ENCODE measurements at places on chromosomes 12 and 14.

DNA sequence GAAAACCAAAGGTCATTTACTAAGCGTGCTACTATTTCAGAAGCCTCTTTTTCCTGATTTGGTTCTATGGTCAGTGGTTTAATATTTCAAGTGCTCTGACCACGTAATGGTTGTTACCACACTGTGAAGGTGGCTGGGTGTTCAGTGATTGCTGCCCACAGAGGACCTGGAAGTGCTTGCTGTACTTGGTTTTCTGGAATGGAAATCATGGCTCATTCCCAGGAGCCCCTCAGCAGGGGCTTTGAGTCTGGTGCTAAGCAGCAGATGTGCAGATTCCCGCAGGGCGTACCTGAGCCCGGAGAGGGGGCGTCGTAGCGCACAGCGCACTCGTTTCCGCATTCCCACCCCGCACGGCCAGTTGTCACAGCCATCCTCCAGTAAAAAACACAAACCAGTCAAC lies 50.5 kb downstream of the TRAF3 start:
- no peak for DNase-seq

DNA sequence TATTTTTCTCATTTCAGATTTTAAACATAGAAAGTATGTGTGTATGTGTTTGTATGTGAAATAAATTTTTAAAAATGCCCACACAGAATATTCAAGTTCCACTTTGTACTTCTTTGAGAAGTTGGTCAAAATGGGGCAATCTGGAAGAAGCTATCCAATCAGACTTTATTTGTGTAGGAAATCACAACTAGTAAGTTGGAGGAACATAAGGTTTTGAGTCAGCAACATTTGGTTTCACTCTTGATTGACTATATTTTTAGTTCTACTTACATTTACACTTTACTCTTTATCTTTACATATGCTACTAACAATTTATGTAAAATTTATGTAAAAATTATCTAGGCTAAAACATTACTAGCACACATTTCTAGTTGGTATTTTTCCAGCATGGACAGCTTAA lies 128.1 kb downstream of the ATXN7L3B start:
- DNase-seq = no peak

DNA sequence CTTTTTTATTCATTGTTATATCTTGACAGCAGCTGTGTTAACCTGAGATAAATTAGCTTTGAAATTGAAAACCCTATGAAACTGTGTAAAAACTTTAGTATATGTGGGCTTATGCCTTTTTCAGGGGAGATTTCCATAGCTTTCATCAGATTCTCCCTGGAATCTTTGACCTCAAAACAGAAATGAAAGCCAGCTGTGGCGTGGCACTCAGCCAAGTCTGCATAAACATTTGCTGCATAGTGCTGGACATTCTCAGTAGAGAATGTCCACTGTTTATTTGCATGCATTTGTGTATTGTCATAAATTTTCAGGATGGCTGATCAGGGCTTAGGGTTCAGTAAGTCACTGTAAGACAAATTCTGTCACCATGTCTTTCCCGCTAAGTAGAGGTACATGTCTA lies 115.3 kb upstream of the NAP1L1 start:
- no peak for DNase-seq

DNA sequence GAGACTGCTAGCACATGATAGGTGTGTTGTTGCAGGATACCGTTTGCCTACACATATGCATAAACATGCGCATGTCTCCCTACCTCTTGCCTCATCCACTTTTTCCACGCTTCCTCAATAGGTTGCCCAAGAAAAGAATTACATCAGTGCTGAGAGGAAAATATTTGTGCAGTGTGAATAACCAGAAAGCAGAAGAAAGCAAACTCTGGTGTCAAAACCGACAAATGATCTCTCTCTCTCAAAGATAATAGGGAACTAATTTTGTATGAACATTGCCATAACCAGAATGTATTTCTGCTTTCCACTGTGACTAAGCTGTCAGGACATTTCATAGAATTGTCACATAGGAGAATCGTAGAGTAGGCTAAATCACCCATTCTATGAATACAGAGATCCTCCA lies 1.3 kb downstream of the CLEC7A start:
- DNase-seq = no peak

DNA sequence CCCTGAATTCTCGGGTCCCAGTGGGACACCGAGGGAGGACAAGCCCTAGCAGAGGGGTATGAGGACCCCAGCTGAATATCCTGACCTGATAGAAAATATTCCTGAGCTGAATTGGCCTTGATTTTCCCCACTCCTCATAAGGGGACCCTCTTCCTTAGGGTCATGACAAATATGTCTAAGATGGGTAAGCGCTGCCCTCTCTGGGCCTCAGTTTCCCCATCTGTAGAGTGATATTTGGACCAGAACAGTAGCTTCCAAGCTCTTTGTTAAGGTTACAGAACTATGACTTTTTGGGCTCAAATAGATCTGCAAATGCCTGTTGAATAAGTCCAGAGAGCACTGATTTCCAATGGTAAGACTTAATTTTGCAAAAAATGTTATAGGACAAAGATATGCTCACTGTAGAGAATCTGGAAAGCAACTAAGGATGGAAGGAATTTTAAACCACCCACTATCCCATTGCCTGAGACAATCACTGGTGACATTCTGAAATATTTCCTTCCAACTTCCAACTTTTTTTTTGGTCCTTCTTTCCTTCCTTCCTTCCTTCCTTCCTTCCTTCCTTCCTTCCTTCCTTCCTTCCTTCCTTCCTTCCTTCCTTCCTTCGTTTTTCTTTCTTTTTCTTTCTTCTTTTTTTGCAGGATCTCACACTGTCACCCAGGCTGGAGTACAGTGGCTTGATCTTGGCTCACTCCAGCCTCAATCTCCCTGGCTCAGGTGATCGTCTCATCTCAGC lies 32.0 kb downstream of the MYL2 start:
- no peak for DNase-seq

DNA sequence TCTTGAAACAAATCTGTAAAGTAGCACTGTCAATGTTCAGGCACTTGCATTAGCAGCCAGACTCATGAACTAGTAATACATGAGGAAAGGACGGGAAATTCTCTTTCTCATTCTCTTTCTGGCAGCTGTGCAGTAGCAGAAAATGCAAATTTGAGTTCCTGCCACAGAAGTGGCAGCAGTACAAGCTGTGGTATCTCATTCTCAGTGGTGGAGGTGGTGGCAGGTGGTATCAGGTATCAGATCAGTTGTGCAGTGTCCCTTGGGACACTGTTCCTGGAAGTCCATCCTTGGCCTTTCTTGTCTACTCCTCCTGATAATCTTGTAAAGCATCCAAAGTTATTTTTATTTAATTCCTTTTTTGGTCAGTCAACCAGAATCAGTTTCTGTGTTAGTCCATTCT lies 103.0 kb downstream of the C12orf42 start:
- DNase-seq = no peak

- DNase-seq = no peak
Measured at GRCh38 chr12:10635306-10635705, 21.9 kb upstream of the MAGOHB start.

DNA sequence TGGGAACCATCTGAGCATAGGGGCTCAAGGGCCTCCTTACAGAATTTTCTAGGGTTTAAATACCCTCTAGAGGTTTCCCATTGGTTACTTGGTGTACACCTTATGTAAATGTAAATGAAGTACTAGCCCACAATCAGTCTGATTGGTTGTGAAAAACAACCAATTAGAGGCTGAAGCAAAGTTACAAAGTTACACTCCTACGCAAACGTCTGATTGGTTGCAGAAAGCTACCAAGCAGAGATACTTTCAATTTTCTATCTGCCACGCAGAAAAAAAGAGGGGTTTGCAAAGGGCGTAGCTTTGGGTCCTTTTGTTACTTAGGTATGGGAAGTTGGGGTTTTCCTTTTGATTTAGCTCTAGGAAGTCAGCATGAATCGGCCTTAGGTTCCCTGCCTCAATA lies 1.8 kb upstream of the TMEM19 start:
- no peak for DNase-seq

DNA sequence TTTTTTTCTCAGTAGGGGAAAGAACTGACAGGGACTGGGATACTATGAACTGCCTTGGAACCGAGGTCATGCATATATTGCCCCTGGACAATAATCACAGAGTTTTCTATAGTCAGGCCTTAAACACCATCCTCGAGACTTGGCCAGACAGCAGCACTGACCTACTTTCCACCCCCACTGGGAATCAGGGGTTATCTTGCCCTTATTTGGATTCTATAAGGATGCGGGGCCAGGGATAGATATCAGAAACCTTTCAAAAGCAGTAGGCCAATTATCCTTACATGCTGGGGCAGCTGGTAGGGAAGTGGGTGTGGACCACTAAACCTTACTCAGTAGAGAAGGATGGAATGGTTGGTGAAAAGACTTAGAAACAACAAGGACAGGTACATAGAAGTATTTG lies 2.0 kb downstream of the ZNF219 start:
- no peak for DNase-seq

DNA sequence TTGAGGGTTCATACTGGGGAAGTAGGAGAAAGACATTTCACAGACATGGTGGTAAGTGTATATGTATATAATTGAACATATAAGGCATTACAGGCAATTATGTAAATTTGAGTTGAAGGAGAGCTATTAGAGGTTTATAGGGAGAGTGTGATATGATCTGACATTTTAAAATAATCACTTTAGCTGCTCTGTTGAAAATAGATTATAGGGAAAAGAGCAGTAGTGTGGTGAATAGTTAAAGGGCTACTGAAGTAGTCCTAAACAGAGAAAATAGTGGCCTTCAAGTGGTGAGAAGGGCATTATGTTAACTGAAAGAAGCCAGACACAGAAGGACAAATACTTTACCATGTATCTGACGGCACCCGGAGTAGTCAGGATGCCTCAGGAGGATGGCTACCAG lies 234.2 kb downstream of the SLC41A2 start:
- no peak for DNase-seq

DNA sequence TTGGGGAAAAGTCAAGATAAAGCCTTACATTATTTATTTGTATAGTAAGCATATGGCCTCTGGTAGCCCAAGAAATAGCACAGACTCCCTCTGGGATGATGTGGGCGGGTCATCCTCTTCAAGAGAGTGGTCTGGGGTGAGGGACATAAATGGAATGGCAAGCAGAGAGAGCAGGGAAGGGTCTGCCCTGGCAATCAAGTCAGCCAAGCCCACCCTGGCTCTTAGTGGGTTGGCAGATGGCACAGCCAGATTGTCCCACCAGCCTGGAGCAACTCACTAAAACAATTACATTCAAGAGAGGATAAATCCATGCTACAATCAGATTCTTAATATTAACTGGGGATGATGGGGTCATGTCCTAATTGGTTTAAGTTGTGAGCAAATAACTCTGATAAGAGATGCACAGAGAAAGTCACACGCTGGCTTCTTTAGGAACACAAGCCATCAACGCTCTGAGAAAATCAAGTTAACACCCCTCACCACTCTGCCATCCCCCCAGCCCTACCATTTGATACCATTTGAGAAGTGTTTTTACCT lies 2.8 kb upstream of the PELI2 start:
- DNase-seq = no peak

- no peak for DNase-seq
Measured at GRCh38 chr12:115146453-115146852, 462.5 kb upstream of the TBX3 start.

DNA sequence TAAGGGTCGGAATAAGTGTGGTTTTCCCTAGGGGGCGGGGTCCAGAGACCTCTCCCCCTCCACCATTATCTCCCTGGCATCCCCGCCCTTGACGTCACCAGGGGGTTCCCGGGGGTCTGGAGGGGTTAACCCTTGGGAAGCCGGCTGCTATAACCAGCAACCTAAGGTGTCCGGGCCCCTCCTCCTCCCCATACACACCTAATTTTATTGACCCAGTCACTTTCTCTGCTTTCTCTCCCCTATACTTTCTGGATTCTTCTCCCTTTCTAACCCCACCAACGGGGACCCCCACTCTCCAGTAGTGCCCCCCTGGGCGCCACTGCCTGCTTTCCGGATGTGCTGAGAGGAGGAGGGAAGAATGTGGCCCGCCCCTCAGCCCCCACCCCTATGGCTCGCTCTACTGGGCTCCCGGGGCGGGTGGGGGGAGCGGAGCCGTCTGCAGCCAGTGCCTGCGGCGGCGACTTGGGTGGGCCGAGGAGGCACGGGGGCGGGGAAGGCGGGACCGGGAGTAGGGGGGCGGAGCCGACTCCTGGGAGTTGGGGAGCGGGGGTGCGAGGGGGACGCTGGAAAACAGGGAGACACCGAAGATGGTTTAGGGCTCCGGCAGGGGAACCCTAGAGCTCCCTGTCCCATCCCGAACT lies 1.8 kb downstream of the GLI1 start:
- DNase-seq = no peak

DNA sequence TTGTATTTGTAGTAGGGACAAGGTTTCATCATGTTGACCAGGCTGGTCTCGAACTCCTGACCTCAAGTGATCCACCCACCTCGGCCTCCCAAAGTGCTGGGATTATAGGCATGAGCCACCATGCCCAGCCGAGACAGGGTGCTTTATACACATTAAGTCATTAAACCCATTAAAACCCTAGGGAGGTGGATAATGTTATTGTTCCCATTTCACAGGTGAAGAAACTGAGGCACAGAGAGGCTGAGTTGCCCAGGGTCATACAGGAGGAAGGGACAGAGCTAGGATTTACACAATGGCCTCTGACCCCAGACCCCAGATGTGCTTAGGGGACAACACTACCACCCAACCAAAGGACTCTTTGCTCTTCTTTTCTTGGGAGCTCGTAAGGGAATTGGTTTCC lies 51.0 kb upstream of the RIN3 start:
- no peak for DNase-seq

DNA sequence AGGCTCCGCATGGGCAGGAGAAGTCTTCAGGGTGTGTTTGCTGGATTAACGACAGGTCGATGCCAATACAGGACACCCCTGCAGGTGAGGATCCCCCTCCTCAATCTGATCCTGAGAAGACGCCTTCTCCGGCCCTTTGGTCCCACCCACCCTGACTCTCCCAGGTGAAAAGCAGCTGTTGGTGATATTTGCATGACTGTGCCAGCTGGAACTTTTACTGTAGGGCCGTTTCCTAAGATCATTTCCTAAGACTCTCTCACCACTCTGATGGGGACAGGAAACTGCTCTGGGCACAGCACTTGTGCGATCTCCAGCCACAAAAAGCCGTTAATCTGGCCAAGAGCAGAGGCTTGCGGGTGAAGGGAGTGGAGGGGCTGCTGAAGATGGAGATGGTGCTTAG lies 16.8 kb upstream of the EIF5 start:
- DNase-seq = no peak

DNA sequence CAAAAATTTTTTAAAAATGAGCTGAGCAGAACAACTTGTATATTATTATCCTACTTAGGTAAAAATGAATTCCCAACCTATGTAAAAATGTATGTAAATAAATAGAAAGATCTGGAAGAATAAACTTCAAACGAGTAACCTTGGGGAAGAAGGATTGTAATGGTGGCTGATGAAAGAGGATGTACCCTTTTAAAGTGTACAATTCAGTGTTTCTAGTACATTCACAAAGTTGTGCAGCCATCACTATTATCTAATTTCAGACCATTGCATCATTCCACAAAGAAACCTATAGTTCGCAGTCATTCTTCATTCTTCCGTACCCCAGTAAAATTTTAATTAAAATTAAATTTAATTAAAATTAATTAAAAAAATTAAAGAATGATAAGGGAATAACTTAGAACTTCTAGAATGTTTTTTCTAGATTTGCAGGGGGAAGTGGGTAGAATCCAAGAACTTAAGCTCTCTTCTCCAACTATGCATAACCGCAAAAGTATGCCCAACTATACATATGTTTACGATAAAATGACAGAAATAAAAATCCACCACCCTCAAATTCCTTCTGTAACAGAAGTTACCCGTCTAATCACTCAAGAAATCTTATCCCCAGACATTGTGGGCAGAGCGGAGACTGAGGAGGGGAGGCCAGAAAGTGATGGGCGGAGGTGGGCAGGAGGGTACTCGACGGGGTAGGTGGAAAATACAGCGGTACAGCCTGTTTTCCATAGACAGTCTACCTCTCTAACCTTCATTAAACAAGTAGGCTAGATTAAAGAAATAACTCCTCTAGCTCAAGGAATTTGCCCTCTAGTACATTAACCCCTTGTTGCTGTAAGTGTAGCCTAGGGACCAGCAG lies 921 bp downstream of the DEPDC4 start:
- DNase-seq = no peak

All from hematopoietic multipotent progenitor cell treated with erythropoietin and hydrocortisone succinate and interleukin-3 and kit ligand, for 17 days (in vitro differentiated cells).